Kidney (tissue), 22 donors: ENCODE measurements at places on chromosomes 6 and 20.

GRCh38 chr6:1400126-1400850 is 10.9 kb downstream of the FOXF2 start:
- H3K36me3 ChIP-seq: no peaks in the 10 kb centered on the region
- H3K4me1 ChIP-seq: no peaks in the 10 kb centered on the region
- no peak overlapping the region for H3K4me3 ChIP-seq
- peaks cover 47% of the 10 kb centered on the region for H3K27me3 ChIP-seq
- H3K27ac ChIP-seq: no peak overlapping the region

DNA sequence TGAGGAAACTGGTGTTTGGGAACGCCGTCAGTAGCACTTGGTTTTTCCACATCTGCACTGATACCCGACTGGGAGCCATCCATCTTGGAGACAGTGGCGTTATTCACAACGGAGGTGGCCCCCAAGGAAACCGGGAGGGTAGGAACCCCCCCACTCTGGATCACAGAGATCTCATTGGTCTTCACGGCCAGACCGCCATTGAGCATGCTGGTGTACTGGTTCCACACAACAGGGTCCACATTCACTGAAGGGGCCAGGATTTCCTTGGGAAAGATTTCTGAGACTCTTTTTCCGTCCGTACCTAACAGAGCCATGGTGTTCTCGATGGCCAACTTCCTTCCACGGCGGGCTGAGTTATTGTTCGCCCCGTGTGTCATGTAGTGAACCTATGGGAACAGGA is 16.1 kb upstream of the ATP9A start:
- no peaks in the 10 kb centered on the region for H3K36me3 ChIP-seq
- H3K4me3 ChIP-seq: no peak overlapping the region
- no peak for DNase-seq
- H3K27ac ChIP-seq: no peak overlapping the region
- no peaks in the 10 kb centered on the region for H3K4me1 ChIP-seq
- H3K27me3 ChIP-seq: no peaks in the 10 kb centered on the region

DNA sequence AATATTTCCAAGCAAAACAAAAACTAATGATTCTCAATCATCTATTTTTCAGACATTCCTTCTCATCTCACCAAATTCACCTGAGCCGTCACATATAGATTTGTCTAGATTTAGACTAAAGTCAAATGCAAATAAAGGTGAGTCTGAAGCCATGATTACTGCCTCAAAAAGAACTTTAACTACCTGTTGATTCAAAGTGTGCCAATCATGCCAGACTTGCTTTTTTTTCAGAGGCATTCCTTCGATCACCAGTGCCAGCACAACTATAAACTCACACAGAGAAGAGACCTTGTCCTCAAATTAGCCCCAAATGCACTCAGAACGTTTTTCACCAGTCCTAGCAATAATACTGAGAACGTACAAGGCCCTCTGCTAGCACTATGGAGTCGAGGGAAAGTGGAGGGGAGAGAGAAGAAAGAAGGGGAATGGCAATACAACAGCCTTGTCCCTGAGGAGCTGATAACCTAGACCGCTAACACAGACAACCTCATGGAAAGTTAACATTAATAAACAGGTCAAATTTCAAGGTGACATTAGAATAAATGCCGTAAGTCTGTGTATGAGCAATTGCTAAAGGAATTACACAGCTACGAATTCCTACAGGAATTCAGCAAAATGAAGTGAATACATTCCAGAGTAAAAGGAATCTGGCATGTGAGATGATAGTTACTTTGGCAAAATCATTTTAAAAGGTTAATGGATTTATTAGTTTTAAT is 60.9 kb downstream of the EPB41L2 start:
- H3K4me1 ChIP-seq: peaks cover 5% of the 10 kb centered on the region
- H3K27me3 ChIP-seq: no peaks in the 10 kb centered on the region
- H3K36me3 ChIP-seq: no peaks in the 10 kb centered on the region
- no peak overlapping the region for H3K4me3 ChIP-seq
- no peak for DNase-seq

DNA sequence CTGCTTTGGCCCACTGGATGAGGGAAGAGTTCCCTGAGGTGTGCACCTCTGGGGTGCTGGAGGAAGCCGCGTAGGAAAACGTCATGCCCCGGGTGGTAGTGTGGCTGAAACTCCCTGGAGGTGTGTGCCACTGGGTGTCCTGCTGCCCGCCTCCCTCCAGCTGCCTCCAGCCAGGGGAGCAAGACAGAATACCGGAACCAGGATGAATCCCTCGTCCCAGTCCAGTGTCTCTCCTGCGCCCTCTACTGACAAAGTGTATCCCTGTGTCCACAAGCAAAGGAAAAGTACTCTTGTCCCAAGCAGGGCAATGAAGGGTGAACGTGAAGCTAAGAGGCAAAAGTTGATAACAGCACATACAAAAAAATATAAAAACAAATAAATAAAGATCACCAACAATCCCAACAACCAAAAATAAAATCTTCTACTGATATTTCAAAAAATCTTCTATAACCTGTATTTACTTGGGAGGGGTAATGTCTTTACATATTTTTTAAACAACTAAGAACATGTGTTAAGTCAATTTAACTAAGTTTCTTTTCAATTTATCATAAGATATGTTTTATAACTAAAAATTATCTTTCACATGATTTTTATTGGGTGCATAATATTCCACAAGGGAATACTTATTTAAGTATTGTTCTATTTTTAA is 437.6 kb downstream of the MAFB start:
- no peak overlapping the region for H3K4me3 ChIP-seq
- H3K36me3 ChIP-seq: no peaks in the 10 kb centered on the region
- H3K4me1 ChIP-seq: no peaks in the 10 kb centered on the region
- H3K27me3 ChIP-seq: no peaks in the 10 kb centered on the region

GRCh38 chr6:34071884-34072379 is 74.0 kb downstream of the GRM4 start:
- no peaks in the 10 kb centered on the region for H3K36me3 ChIP-seq
- no peak for DNase-seq
- no peaks in the 10 kb centered on the region for H3K27me3 ChIP-seq
- no peak overlapping the region for H3K4me3 ChIP-seq
- no peaks in the 10 kb centered on the region for H3K4me1 ChIP-seq

GRCh38 chr20:2528671-2529271 is 7.6 kb upstream of the TMC2 start:
- DNase-seq: peak; percentile 33
- no peaks in the 10 kb centered on the region for H3K4me1 ChIP-seq
- no peaks in the 10 kb centered on the region for H3K36me3 ChIP-seq
- no peak overlapping the region for H3K4me3 ChIP-seq

- no peaks in the 10 kb centered on the region for H3K4me1 ChIP-seq
- no peaks in the 10 kb centered on the region for H3K36me3 ChIP-seq
- no peak overlapping the region for H3K27ac ChIP-seq
- no peaks in the 10 kb centered on the region for H3K27me3 ChIP-seq
These were observed 177.2 kb downstream of the TSHZ2 start for GRCh38 chr20:53149148-53149889.

- no peak overlapping the region for H3K4me3 ChIP-seq
- DNase-seq: no peak
- H3K4me1 ChIP-seq: no peaks in the 10 kb centered on the region
- H3K36me3 ChIP-seq: no peaks in the 10 kb centered on the region
- H3K27ac ChIP-seq: no peak overlapping the region
These were observed 71.1 kb downstream of the PERP start for GRCh38 chr6:138036111-138036510.

DNA sequence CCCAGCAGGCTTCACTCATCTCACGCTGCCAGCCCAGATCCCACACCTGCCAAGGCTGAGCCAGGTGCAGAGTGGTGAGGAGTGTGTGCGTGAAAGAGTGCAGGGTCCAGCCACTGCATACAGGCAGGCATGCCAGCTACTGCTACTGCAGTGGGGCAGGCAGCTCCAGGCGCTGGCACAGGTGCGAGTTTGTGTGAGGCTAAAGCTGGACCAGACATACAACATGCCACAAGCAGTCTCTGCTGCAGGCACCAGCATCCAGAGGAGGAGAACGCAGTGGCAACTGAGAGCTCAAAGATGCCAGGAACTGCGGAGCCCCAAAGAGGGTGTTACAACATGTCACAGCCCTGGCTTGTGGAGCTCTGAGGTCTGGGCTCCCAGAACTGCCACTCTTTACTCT is 149.8 kb downstream of the EYS start:
- no peaks in the 10 kb centered on the region for H3K27me3 ChIP-seq
- no peak overlapping the region for H3K4me3 ChIP-seq
- H3K27ac ChIP-seq: no peak overlapping the region
- H3K4me1 ChIP-seq: no peaks in the 10 kb centered on the region
- no peaks in the 10 kb centered on the region for H3K36me3 ChIP-seq

DNA sequence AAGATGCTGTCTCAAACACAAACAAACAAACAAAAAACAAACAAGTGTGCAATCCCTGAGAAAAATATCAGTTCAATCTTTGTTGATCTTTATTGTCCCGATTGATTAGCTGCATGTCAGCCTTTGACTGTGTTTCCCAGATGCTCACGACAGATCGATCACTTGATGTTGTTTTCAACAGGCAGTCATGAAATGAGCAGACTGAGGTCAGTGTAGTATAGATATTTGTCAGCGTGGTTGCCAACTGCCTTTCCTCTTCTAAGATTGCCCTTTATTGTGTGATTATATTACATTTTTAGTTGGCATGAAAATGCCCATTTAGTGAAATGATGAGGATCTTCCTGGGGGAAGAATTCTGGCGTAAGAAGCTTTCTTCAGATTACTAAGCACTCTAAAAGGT is 25.6 kb downstream of the UTRN start:
- peaks cover 6% of the 10 kb centered on the region for H3K4me1 ChIP-seq
- H3K36me3 ChIP-seq: peaks cover 4% of the 10 kb centered on the region
- DNase-seq: no peak
- H3K27ac ChIP-seq: no peak overlapping the region
- no peak overlapping the region for H3K4me3 ChIP-seq
- no peaks in the 10 kb centered on the region for H3K27me3 ChIP-seq

- no peak overlapping the region for H3K4me3 ChIP-seq
These were observed 26.4 kb upstream of the PHF3 start for GRCh38 chr6:63609231-63609630.

DNA sequence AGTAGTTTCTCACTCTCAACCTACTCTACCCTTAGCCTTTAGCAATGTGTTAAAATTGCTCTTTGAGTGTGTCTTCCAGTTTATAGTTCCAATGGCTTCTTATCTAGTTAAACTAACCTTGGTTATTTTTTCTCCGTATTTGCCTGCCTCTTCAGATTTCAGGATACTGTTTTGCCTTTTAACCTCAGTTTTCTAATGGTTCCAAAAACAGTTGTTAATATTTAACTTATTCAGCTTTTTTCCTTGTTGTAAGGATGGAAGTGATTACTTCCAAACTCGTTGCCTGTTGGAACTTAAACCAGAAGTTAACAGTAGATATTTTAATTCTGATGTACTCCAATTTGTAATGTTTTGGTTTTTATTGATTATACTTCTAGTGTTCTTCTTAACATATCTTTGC is 1574.9 kb downstream of the HACE1 start:
- no peaks in the 10 kb centered on the region for H3K27me3 ChIP-seq
- H3K36me3 ChIP-seq: no peaks in the 10 kb centered on the region
- H3K4me1 ChIP-seq: no peaks in the 10 kb centered on the region
- no peak for DNase-seq

DNA sequence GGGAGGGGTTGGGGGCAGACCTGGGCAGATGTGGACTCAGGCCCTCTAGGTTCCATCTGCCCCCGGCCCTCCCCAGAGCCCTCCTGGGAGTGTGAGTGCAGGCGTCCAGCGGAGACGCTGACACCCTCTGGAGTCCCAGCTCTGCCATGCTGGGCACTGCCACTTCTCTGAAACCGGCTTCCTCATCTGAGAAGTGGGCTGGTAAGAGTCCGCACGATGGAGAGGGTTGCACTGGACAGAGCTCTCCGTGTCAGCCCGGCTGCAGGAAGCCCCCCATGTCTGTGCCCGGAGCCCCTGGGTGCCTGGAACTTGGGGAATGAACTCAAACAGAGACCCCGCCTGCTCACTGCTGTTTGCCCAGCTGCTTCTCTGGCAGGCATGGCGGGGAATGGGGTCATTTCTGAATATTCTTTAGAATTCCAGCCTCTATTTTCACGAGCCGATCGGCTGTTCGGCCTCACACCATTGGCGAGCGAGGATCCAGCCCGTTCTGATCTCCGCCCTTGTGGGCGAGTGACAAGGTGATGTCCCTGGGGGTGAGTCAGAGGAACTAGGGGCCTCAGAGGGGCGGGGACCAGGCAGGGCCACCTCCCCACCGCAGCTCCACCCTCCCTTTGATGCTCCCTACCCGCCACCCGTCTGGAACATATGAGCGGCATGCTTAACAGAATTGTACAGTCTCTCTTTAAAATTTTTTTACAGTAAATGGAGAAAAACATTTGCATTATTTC is 47.8 kb upstream of the GATA5 start:
- no peaks in the 10 kb centered on the region for H3K4me1 ChIP-seq
- no peak overlapping the region for H3K27ac ChIP-seq
- no peak overlapping the region for H3K4me3 ChIP-seq

GRCh38 chr6:7173843-7174503 is 66.2 kb downstream of the RREB1 start:
- H3K36me3 ChIP-seq: no peaks in the 10 kb centered on the region
- H3K27me3 ChIP-seq: no peaks in the 10 kb centered on the region
- no peak overlapping the region for H3K4me3 ChIP-seq
- DNase-seq: no peak

DNA sequence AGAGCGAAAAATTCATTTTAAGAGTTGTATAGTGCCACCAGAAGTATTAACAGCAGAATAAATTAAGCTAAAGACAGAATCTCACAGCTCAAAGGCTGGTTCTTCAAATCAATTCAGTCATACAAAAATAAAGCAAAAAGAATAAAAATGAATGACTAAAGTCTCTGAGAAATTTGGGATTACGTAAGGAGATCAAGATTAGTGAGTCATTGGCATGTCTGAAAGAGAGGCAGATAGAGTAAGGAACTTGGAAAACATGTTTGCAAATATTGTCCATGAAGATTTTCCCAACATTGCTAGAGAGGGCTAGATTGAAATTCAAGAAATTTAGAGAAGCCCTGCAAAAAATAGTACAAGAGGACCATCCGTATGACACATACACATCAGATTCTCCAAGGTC is 1413.9 kb upstream of the ADGRB3 start:
- no peaks in the 10 kb centered on the region for H3K4me1 ChIP-seq
- no peak for DNase-seq
- no peak overlapping the region for H3K27ac ChIP-seq

- no peak overlapping the region for H3K27ac ChIP-seq
- no peak for DNase-seq
- H3K4me1 ChIP-seq: no peaks in the 10 kb centered on the region
- H3K27me3 ChIP-seq: no peaks in the 10 kb centered on the region
- no peak overlapping the region for H3K4me3 ChIP-seq
These were observed 69.9 kb downstream of the MRPL14 start for GRCh38 chr6:44057238-44057930.

GRCh38 chr6:132663661-132664060 is 4.7 kb upstream of the TAAR1 start:
- H3K36me3 ChIP-seq: no peaks in the 10 kb centered on the region
- no peaks in the 10 kb centered on the region for H3K27me3 ChIP-seq
- H3K4me1 ChIP-seq: no peaks in the 10 kb centered on the region
- no peak overlapping the region for H3K4me3 ChIP-seq
- no peak overlapping the region for H3K27ac ChIP-seq
- no peak for DNase-seq
